T47D (cell line): ENCODE measurements at places on chromosomes 3 and 15.

DNA sequence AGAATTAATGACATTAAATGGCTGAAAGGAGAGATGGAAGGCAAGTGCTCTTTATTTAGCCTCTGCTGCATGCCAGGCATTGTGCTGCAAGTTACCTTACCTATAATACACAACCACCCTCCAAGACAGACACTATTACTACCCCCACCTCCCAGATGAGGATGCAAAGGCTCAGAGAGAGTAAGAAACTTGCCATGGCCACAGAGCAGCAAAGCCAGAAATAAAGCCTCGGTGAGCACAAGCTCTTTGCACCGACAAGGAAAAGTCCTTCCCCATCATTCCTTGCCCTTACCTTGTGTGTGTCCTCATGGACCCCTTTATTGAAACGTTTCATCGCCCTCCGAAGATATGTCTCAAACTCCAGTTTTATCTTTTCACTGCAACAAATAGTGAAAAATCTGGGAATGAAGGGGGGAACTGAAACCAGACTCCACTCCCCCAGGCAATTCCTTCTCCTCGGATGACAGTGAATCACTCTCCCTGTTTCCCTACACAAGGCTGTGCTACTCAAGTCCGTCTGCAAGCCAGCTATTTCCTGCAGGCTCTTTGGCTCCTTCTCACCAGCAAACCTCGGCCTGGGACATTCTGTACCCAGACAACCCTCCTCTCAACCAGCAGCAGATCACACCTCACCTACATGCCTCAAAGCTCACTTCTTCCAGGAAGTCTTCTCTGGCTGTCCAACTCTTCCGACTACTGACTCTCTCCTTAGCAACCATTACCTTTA lies 11.4 kb downstream of the XPC start:
- DNase-seq = no peak

- DNase-seq = no peak
Observed at GRCh38 chr3:136197159-136197793, 1.1 kb upstream of the MSL2 start.

- DNase-seq = no peak
Observed at GRCh38 chr3:71162221-71162620, 421.3 kb downstream of the FOXP1 start.

DNA sequence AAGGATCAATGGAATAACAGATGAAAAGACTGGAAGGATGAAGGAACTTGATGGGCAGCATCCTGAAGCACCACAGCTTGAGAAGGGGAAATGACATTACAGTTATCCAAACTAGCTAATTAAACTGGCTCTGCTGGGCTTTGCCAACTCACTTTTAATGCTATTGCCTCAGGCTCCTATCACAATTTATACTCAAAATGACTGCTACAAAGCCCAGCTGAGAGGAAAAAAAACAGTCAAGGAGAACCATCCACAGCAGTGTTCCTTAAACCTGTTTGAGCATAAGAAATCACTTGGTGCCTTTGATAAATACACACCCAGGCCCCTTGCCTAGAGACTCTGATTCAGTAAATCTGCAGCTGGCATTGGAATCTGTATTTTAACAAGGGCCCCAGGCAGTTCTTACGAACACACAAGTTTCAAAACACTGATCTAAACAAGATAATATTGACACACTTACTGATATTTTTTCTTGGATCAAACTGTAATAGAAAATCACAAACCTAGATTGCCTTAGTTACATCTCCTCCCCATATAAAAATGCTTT lies 85.8 kb downstream of the MB21D2 start:
- DNase-seq = no peak

DNA sequence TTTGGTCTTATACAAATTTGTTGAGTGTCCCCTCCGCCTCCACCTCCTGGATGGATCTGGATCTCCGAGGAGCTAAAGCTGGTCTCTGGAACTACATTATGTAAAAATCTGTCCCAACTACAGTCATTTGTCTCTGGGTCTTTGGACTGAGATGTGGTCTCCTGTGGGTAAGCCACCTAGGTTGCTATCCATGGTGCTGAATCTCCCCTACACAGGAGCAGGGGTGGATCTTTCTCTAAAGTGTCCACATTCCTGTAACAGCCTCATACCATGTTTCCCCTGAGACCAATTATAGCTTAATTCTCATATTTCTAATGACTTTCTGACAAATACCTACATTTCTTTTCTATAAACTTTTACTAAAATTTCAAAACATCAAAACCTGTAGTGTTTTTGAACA lies 625.8 kb downstream of the TAFA4 start:
- DNase-seq = peak; percentile 22

- no peak for DNase-seq
Observed at GRCh38 chr15:28075573-28075972, 23.5 kb downstream of the OCA2 start.

- no peak for DNase-seq
Observed at GRCh38 chr3:197580253-197580691, 24.5 kb upstream of the BDH1 start.

DNA sequence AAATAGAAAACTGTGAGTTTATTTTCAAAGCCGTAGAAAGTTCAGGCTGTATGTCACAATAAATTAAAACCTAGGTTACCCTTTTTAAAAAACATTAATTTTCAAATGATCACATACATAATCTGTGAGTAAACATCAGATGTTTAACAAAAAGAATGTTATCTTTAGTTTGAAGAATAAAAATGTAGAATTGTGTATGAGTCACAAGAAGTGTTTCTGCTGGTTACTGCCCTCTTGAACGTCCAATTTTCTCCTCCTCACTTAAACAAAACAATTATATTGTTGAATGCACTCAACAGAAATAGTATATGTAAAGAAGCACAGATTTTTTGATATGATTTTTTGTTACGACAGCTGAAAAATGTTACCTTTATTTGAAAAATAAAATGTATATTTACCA lies 855.1 kb downstream of the ROBO1 start:
- DNase-seq = no peak

- no peak for DNase-seq
Observed at GRCh38 chr3:100993309-100993708, at the start of gene ABI3BP. ABI3BP (minus strand) TSS chr3:100993421; CDS start chr3:100993384, 37 bp downstream.

- DNase-seq = no peak
Observed at GRCh38 chr15:60764408-60764963, 285.5 kb upstream of the ICE2 start.

- no peak for DNase-seq
Observed at GRCh38 chr15:94882071-94882712, 650.8 kb downstream of the MCTP2 start.

- DNase-seq = no peak
Observed at GRCh38 chr3:121155028-121155427, 247.0 kb downstream of the STXBP5L start.

DNA sequence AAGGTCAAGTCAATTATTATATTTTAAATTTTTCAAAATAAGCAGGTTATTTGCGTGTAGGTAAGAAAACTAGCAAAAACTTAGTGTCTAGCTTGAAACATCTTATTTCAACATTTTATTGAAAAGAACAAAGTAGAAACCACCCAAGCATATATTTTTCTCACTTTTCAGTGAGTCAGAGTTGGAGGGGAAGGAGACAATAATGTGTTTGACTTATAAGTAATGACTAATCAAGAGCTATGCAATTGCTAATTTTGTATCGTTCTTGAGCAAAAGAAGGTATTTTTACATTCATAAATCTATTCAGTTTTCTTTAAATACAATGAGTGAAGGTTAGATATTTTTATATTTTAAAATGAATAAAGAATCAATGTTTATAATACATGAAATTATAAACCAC lies 54.4 kb upstream of the P2RY1 start:
- no peak for DNase-seq

- no peak for DNase-seq
Observed at GRCh38 chr3:181912384-181912783, 200.7 kb downstream of the SOX2 start.

DNA sequence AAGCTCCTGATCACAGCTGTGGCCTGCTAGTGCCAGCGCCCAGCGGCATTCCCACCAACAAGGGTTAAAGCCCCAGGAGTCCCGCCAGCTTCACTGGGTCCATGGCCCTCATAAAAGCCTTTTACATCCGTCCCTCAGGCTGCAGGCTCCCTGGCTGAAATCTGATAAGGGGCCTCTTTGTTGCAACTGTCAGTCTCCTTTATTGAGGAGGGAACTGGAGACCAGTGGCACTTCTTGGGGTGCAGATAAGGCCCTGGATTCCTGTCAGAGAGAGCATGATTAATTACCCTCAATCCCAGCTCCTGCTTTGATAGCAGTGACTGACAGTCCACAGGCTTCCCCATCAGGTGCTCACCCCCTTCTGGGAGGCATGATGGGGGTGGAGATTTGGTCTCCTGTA lies 30.9 kb upstream of the CLK3 start:
- no peak for DNase-seq

GRCh38 chr3:193148688-193149473 lies 92.1 kb upstream of the PLAAT1 start:
- DNase-seq = no peak

DNA sequence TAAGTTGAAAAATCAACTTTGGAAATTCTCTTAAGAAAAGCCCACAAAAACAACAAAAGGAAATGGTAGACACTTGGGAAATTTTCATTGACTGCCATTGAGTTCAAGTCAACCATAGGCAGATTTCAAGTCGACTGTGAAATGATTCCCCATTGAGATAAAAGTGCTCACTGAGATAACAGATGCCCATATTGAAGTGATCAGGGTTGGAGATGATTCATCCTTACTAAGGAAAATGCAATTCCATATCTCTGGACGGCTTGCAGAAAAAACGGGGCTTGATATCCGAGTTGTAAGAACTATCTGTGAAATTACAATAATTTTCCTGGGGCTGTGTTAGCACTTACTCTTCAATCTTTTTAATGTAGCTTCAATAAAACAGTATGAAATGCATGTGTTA lies 373.1 kb upstream of the THRB start:
- no peak for DNase-seq

GRCh38 chr15:45287390-45287956 lies 35.4 kb downstream of the SLC28A2 start:
- no peak for DNase-seq

- no peak for DNase-seq
Observed at GRCh38 chr3:128368626-128369025, 98.1 kb downstream of the DNAJB8 start.

DNA sequence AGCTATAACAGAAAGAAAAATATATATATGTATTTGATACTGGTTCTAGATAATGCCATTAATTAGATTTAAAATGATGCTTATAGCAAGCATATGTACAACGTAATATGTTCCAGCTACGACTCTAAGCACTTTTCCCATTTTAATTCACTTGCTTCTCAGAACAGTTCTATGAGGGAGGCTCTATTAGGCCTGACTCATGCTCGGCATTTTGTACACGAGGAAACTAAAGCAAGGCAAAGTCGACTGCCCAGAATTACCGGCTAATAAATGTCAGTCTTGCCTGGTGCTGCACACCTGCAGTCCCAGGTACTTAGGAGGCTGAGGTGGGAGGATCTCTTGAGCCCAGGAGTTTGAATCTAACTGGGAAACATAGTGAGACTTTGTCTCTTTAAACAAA lies 106.0 kb downstream of the PTPRG start:
- no peak for DNase-seq

DNA sequence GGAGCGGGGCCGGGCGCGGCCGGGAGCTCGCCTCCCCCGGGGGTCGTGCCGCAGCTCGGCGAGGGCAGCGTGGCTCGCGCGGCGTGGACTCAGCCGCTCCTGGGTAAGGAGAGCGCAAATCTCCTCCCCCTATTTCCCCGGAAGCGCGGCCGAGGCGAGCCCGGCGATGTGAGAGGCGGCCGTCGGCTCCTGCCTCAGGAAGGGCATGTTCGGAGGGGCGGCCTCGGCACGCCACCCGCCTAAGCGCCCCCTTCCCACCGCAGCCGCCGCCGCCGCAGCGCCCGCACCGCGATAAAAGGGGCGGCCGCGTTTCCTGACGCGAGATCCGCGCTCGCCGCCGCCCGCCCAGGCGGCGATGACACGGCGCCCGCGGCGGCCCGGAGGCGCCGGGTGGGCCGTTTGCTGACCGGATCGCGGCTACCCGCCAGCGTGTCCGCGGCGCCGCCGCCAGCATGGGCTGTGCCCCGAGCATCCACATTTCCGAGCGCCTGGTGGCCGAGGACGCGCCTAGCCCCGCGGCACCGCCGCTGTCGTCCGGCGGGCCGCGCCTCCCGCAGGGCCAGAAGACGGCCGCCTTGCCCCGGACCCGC lies at the start of gene PDE8A:
PDE8A (plus strand) TSS at position 146 of the 590 bp plus-strand sequence; CDS start at position 453, 307 bp downstream.
- peak; percentile 52 for DNase-seq

DNA sequence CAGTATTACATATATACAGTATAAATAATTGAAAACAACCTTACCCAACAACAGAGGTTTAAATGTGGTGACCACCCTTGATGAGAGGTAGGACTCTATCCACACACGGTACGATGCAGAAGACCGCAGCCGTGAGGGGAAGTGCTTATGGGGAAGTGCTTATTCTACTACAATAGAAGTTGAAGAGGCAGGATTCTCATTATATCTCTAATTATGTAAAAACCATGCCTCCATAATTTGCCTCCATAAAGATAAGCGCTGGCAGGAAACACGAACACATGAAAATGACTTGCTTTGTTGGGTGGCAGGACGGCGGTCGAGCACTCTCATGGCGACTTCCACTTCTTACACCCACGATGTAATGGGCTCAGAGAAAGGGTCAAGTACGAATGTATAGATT lies 7.2 kb upstream of the MUC13 start:
- DNase-seq = no peak

DNA sequence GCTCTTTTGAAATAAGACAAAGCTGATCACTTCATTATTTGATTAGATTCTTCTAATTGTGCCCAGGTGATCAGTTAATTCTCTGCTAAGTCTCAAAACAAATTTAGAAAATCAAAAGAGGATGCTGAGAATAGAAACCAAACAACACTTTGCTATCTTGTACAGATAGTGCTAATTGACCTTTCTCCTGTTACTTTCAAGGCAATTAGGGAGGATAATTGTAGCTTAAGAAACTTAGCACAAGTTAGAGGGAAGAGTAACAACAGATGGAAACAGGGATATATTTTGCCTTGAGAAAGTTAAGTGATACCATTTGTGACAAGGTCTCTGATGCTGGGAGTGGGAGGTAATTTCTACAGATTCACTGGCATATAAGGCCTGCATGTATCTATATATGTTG lies 344.8 kb upstream of the GRM7 start:
- DNase-seq = no peak

- DNase-seq = no peak
Observed at GRCh38 chr3:106731230-106731629, 646.0 kb upstream of the CCDC54 start.

DNA sequence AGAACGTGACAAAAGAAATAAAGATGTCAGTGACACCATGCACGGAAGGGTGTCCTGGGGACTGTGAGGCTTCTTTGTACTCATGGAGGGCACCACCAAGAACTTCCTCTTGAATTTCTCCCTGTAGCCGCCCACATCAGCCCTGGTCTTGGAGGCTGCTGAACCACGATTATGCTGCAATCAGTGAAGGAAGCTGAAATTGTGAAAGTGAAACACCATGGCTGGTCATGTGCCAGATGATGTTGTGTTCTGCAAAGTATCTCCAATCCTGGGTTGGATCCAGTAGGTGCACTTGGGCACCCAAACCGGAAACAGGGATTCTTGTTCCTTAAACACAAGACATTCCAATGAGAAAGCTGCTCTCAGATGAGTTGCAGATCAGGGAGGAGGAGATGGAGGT lies 104.4 kb upstream of the GOLGA6L6 start:
- no peak for DNase-seq

- peak; percentile 40 for DNase-seq
Observed at GRCh38 chr3:123448536-123449101, at the start of gene ADCY5. ADCY5 (minus strand) TSS chr3:123449090; CDS start chr3:123448545, 545 bp downstream.
